ENCODE measurements at places on chromosomes 7 and 10. TPM values are rescaled to one million over a fixed set of nuclear protein-coding genes. Genes with fewer than 3 reads are reported as not detected.

The SKAP2 gene
- total RNA-seq: 16.0 TPM

The THAP5 gene
- 38.9 TPM for total RNA-seq

The GPR15LG gene
- total RNA-seq: not detected

The ABCB4 gene
- total RNA-seq: not detected

The ZNF775 gene
- total RNA-seq: 5.4 TPM

The MEOX2 gene
- total RNA-seq: not detected

The CCT6A gene
- total RNA-seq: 94.9 TPM

The CRPPA gene
- total RNA-seq: 1.1 TPM

The TUBB8 gene
- total RNA-seq: not detected

All from activated naive CD8-positive, alpha-beta T cell treated with anti-CD3 and anti-CD28 coated beads, Interleukin-2, amount 10 ng/mL, durations not matched to agents 7 days and 5 days (primary cell).